ACHN (cell line): ENCODE measurements at places on chromosomes 4 and X.
A peak's percentile ranks its signal among the peaks of the same experiment; 100 is the strongest.

DNA sequence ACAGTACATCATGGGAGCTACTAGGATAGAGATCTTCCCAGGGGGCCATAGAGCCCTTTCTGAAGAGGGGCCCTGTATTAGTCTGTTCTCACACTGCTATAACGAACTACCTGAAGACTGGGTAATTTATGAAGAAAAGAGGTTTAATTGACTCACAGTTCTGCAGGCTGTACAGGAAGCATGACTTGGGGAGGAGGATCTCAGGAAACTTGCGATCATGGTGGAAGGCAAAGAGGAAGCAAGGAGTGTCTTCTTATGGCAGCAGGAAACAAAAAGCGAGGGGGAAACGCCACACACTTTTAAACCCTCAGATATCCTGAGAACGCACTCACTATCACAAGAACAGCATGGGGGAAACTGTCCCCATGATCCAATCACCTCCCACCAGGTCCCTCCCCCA is 4.2 kb upstream of the SLC9A6 start:
- no peak for DNase-seq

GRCh38 chr4:128711361-128711760 is 98.1 kb upstream of the JADE1 start:
- DNase-seq, result no peak

DNA sequence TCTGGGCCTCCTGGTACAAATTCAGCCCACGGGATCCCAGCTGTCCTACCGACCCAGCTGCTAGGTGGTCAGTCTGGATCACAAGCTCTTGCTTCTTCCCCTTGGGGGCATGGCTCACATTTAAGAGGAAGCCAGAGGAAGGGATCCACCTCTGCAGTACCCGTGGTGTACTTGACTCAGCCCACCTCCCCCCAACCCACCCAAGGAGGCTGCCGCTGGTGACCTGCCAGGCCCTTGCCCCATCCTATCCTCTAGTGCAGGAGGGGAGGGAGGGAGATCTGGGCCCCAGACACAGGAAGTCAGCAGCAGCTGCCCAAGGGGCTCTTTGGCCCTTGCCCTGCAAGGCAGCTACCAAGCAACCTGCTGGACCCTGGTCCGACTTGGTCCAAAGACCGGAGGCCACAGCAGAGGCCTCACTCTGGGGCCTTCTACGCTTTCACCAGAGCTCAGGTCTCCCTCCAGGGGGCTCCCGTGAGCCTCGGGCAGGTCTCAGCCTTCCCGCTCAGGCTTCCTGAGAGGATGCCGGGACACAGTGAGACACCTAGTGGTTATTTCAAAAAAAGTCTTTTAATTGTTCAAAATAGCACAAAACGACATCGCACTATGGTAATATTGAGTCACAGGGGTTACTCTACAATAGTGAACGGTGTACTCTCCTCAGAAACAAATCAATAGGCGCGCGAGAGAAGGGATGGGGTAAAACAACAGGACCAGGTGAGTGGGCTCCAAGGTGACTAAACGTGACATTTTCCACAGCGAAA is 2.7 kb upstream of the RENBP start:
- DNase-seq, result peak; percentile 73

- DNase-seq, result peak; percentile 14
These were observed 37.0 kb upstream of the ATP6AP2 start for GRCh38 chrX:40543661-40544328.
